Ammon's horn (tissue), 1 donor: ENCODE measurements at places on chromosomes 3 and 15.

- no peak for DNase-seq
Observed at GRCh38 chr3:43054754-43055153, 51.1 kb downstream of the POMGNT2 start.

DNA sequence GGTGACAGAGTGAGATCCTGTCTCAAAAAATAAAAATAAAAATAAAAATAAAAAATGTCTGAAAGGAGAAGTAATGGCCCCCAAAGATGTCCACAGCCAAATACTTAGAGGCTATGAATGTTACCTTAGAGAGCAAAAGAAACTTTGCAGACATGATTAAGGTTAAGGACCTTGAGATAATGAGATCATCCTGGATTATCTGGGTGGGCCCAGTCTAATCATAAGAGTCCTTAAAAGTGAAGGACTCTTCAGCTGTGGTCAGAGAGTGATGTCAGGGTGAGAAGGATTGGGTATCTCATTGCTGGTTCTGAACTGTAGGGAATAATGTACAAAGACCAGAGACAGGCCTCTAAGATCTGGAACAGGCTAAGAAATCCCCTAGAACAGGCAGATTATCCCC, 84.9 kb upstream of the POU1F1 start:
- no peak for DNase-seq

GRCh38 chr3:64993781-64994180, 306.0 kb upstream of the ADAMTS9 start:
- DNase-seq = no peak

DNA sequence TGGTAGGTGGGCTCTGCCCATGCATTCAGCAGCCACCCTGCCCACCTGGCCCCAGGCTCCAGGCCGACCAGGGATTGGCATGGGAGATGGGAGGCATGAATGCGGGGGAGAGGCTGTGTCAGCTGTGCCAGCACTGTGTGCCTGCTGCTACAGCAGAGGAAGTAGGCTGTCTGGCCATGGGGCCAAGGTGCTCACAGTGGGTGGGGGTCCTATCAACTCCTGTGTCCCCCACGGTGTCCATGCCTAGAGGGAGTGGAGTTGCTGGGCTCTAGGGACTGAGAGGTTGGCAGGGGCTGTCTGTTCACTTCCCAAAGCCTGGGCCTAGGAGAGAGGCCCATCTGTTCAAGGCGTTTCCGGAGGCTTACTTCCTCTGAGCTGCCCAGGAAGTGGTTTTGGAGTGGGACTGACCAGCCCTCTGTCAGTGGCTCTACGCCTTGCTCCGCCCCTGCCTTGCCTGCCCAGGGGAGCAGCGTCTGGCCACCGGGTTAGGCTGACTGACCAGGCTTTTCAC, 5.8 kb downstream of the PRKCD start:
- DNase-seq = peak; percentile 81

DNA sequence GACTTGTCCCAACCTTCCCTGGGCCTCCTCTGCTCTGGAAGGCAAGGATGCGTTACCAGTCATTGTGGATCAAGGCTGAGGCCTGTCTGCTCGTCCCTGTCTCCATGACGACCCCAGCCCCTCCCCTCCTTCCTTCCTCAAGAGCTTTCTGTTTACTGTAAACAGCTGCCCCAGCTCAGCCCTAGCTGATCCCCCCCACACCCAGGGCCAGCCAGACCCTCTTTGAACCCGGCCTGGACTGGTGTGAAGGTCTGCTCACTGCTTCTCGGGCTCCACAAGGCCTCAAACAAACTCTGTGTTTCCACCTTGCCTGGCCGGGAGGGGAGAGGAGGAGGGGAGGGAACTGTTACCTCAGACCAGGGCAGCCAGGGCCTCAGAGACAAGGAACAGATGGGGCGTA, 16.9 kb downstream of the VPS18 start:
- DNase-seq = no peak

DNA sequence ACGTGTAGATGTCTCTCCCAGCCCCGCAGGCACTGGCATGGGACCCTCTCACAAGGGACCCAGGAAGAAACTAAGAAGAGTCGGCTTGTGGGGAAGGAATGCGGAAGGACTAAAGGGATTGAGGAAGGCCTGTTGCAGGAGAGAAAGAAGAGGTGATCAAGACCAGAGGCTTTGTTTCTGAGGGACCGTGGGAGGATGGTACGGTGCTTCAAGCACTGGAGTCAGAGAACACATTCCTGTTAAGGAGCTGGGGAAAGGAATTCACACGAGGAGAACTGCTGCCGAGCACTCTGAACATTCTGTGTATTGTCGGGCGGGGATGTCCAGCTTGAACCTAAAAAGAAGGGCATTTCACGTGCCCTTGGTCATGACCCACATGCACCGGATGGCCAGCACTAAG, 91.4 kb downstream of the TAMM41 start:
- no peak for DNase-seq

DNA sequence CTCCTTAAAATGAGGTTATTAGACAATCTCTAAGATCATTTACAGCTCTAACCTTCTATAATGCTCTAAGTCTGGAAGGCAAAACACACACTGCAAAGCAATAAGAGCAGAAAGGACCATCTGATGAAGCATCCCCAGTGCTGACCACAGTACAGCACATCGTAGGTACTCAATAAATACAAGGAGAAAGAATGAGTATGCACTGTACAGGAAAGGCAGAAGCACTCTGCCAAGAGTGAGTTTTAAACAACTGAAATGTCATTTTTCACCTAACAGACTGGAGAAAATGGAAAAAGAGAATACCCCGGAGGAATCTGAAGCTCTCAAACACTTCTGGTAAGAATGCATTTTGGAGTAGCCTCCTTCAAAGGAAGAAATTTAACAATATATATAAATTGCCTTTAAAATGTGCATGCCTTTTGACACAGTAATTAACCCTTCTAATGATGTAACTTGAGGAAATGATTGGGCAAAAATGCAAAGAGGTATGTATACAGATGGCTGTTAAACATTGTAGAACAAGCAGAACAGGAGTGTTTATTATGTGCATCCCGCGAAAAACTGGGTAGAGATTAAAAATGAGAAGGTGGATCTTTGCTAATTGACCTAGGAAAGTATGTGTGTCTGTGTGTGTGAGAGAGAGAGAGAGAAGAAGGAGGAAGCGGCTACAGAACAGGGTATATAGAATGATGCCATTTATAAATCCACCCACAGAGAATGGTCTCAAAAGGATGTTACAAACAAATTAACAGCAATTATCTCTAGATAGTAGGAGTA, 8.0 kb upstream of the OXTR start:
- DNase-seq = no peak

DNA sequence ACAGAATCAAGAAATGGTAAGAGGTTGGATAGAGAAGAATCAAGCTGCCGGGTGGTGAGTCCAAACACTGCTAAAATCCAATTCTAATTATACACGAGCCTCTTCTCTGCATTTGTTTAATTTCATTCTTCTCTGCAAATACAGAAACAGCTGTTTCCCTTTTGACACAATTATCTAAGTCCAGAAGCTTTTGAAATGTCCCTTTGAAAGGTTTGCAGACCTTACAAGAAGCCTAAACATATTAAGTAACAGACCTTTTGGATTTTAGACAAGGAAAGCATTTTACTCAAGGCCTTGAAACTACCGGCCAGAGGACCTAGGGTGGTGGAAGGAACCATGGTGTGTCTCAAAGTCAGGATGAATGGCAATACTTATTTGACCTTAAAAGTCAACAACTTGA, 403.8 kb upstream of the ADAMTS9 start:
- DNase-seq = no peak

DNA sequence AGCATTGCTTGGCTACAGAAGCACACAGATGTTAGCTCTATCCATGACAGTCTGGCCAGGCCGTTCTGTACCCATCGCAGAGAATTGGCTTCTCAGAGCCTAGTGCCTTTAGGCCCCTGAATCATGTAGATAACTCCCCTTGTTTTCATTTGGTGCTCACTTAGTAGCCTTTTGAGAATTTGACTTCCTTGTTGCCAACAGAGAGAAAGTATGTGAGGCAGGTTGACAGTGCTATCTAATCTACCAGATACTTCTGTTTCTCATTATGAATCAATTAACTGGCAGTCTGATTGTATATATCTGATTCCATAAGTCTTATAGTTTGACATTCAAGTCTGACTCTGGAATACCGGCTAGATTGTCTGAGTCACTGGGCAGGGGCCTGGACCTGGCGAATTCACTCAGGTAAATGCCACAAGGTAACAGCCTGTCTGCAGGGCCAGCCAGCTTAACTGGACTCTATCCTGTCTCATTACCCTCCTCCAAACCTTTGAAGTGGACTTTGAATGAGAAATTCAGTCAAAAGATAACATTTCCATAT, 160.2 kb downstream of the GHSR start:
- peak; percentile 14 for DNase-seq

DNA sequence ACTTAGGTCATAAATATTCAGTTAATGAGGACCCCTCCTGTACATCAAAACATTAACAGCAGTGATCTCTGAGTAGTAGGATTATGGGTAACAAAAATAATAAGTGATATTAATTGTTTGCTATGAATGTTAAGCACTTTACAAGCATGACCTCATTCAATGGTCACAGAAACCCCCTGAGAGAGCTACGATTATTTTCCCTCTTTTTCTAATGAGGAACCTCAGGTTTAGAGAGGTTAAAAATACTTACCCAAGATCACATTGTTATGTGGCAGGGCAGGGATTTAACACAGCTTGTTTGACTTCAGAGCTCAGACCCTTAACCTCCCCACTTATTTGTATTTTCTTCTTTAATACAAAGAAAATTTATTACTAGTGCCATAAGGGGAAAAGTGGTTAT, 228.2 kb downstream of the TBL1XR1 start:
- DNase-seq = no peak
